ENCODE measurements at places on chromosomes 16 and 17.

DNA sequence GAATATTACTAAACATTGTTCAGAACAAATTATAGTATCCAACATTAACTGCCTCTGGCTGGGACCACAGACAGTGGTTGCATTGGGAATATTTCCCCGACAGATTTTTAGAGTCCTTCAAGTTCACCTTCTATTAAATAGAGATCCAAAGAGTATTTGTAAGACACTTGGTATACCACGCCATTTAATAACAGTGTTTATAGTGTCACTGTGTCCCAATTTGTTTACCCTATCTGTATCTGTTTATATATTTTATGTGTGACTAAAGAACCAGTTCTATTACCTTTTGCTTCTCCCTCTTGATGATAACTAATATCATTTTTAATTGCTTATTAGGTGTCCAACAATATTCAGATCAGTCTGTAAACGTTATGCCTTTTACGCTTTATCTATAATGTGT lies 191.3 kb upstream of the IRX5 start:
- no peaks in the 10 kb centered on the region for H3K4me1 ChIP-seq
- H3K27ac ChIP-seq: no peak overlapping the region
- H3K36me3 ChIP-seq: no peaks in the 10 kb centered on the region
- peaks cover 3% of the 10 kb centered on the region for H3K27me3 ChIP-seq

DNA sequence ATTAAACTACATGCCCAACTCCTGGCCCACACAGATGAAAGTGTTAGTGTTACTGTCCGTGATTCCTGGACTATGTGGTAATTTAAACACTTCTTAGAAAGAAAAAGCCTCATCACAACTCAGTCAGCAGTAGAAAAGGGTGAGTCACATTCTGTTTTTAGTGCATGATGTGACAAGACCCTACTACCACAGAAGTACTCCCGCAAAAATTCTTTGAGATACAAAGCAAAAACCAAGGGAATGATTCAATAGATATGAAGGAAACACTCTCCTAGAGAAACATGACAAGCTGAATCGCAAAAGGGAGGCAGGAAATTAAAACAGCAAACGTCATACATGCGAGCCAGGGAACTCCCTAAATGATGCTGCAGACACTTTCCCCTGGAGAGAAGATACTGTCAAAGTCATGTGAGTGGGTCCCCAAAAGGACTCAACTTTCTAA lies 14.4 kb downstream of the SNN start:
- no peak for DNase-seq
- no peak overlapping the region for H3K4me3 ChIP-seq
- H3K27me3 ChIP-seq: no peaks in the 10 kb centered on the region
- H3K36me3 ChIP-seq: peaks cover 26% of the 10 kb centered on the region

DNA sequence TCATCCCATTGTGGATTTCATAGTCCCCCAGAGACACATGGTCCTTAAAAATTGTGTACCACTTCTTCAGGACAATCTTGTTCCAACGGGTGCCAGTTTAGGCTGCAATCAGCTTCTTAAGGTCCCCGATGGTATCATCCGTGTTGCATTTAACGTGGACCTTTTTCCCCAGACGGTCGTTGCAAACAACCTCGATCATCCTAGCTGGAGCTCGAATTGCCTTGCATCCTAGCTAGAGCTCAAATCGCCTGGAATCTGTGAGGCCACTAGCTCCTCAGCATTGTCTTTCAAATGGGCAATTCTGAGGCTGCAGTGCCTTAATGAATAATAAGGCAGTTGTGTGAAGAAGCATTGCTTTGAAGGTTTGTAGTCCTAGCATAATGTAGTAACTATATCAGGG lies 37.7 kb upstream of the RHBDL3 start:
- H3K4me3 ChIP-seq: no peak overlapping the region
- H3K36me3 ChIP-seq: peaks cover 4% of the 10 kb centered on the region
- DNase-seq: no peak
- H3K27me3 ChIP-seq: no peaks in the 10 kb centered on the region
- peaks cover 14% of the 10 kb centered on the region for H3K4me1 ChIP-seq

DNA sequence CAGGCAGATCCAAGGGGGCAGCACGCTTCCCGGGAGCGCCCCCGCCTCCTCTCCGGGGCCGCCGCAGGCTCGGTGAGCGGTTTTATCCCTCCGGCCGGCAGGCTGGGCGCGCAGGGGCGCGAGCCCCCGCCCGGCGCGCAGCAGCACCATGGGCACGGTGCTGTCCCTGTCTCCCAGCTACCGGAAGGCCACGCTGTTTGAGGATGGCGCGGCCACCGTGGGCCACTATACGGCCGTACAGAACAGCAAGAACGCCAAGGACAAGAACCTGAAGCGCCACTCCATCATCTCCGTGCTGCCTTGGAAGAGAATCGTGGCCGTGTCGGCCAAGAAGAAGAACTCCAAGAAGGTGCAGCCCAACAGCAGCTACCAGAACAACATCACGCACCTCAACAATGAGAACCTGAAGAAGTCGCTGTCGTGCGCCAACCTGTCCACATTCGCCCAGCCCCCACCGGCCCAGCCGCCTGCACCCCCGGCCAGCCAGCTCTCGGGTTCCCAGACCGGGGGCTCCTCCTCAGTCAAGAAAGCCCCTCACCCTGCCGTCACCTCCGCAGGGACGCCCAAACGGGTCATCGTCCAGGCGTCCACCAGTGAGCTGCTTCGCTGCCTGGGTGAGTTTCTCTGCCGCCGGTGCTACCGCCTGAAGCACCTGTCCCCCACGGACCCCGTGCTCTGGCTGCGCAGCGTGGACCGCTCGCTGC lies 832 bp downstream of the CDK5R1 start:
- no peaks in the 10 kb centered on the region for H3K27me3 ChIP-seq
- H3K27ac ChIP-seq: peak overlapping the region; percentile 89
- H3K4me3 ChIP-seq: peak overlapping the region; percentile 90
- peaks cover 44% of the 10 kb centered on the region for H3K36me3 ChIP-seq
- H3K4me1 ChIP-seq: peaks cover 57% of the 10 kb centered on the region

DNA sequence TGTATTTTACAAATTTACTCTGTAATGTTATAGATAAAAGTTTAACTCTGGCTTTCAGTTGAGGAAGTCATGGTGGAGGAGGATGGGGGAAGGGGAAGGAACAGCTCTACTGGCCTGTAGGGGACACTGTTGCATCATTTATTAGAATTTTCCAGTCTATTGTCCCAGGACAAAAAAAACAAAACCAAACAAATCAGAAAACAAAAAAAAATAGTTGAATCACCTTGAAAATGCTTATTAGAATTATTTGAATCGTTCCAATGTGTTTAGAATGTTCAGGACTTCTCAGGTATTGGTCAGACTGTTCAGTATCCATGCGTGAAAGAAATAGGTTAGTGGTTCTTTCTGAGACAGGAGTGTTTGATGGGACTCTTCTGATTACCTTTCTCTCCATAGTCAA lies 242.0 kb downstream of the FTO start:
- H3K27me3 ChIP-seq: no peaks in the 10 kb centered on the region
- H3K36me3 ChIP-seq: no peaks in the 10 kb centered on the region
- peaks cover 6% of the 10 kb centered on the region for H3K4me1 ChIP-seq
- no peak overlapping the region for H3K27ac ChIP-seq

Data from activated naive CD4-positive, alpha-beta T cell treated with anti-CD3 and anti-CD28 coated beads for 36 hours (primary cell).